NCI-H1436 treated with DMSO at 0.1 percent for 48 hours (cell line): ENCODE measurements at places on chromosomes 1 and 21.

- DNase-seq = no peak
Measured at GRCh38 chr1:64546013-64546412, 76.1 kb downstream of the CACHD1 start.

GRCh38 chr1:112956544-112957132, 642 bp upstream of the SLC16A1 start:
- DNase-seq = no peak

DNA sequence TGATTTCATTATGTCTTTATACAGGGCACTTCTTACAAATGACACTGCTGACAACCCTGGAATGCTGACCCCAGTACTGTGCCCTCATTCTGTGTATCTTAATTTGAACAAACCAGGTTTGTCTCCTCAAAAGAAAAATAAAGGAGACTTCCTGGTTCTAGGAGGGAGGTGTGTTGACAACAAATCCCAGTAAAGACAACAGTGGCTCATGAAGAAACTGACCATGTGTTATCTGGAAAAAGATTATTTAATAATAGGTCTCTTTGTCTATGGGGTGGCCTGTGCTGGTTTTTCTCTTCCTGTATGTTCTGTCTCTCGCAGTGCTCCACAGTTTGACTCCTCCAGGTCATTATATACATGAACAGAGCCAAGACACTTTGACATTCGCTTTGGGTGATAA, 454.6 kb downstream of the LMO4 start:
- DNase-seq = no peak

GRCh38 chr1:169043823-169044222, 62.7 kb upstream of the ATP1B1 start:
- no peak for DNase-seq

DNA sequence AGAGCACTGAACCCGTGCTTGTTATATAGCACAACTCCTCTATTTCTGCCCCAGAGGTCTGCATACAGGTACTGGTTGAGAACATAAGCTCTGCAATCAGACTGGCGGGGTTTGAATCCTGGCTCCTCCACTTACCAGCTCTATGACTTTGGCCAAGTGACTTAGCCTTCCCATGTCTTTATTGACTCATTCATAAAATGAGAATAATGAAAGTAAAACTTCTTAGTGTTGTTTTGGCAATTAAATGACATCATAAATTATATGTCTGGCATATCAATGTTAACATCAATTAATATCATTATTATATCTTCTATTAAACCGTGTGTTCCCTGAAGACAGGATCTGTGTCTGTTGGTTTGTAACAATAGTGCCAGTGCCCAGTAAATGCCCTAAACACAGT, 4.3 kb downstream of the INKA2 start:
- DNase-seq = no peak

GRCh38 chr21:31162827-31163226, 124.6 kb upstream of the KRTAP19-8 start:
- DNase-seq = no peak

GRCh38 chr1:192160196-192160595, 1.9 kb downstream of the RGS18 start:
- DNase-seq = no peak

DNA sequence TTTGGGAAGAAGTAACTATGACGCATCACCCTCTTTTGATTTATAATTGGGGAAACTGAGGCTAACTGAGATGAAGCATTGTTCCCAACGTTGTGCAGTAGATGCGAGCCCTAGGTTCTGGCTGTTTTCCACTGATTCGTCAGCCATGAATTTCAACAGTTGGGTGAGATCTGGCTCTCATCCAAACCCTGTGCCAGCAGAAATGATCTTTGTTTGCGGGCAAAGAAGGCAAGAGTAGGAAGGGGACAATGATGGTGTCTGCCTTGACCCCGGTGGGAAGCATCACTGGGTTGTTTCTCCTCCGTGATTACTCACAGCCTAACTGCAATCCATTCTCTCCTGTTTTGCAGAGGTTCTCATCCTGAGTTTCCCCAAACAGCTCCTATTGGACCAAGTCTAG, 142.3 kb downstream of the MIS18A start:
- no peak for DNase-seq

DNA sequence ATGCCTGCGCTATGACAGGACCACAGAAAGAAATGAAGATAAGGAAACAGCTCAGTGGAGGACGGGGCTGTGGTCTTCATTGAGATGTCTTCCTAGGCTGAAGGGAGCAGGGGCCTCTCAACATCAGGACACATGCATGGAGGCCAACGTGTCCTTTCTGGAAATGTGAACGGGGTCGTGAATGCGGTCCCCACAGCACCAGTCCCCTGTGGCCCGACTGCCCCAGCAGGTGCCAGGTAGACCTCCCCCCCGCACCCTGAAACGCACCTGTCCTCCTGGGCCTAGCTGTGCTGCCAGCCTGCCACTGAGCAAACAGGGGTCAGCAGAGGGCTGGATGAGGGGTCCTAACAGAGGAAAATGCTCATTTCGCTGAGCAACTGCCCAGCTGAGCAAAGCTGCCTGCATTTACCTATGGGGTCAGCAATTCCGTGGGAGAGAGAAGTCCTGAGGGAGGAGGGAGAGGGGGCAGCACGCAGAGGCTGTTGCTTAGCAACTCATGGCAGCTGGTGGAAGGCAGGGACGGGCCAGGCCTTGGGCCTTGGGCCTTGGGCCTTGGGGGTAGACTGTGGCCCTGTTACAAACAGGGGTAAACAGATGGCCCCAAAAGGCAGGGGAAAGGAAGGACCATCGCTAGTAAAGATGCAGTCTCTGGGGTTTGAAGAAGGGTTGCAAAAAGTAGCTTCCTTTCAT, 77.4 kb downstream of the NPHP4 start:
- DNase-seq = no peak
